Stimulated activated CD8-positive, alpha-beta memory T cell treated with anti-CD3 and anti-CD28 coated beads, Interleukin-7, amount 100 ng/mL, for 48 hours (primary cell): ENCODE measurements at places on chromosomes 1 and 21.

DNA sequence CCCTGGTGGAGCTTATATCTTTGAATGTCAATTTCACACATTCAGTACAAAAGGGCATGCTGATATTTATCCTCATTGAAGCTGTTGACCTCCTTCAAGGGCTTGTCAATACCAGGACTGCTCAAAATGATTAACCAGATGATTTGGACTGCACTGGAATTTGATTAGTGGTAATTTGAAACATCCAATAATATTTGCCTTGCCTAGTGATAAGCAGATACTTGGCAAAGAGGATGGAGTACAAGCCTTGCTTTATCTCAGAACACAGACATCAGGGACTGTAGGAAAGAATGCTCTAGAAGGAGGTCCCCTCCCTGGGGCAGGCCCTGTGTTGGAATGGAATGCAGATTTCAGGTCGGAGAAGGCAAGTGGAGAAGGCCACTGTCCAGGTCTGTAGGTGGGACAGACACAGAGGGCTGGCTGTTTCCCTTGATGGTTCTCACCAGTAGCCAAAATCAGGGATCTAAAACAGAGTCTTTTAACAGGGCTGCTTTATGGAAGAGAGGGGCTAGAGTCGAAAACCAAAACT lies 64.8 kb upstream of the ZNF648 start:
- DNase-seq: no peak

DNA sequence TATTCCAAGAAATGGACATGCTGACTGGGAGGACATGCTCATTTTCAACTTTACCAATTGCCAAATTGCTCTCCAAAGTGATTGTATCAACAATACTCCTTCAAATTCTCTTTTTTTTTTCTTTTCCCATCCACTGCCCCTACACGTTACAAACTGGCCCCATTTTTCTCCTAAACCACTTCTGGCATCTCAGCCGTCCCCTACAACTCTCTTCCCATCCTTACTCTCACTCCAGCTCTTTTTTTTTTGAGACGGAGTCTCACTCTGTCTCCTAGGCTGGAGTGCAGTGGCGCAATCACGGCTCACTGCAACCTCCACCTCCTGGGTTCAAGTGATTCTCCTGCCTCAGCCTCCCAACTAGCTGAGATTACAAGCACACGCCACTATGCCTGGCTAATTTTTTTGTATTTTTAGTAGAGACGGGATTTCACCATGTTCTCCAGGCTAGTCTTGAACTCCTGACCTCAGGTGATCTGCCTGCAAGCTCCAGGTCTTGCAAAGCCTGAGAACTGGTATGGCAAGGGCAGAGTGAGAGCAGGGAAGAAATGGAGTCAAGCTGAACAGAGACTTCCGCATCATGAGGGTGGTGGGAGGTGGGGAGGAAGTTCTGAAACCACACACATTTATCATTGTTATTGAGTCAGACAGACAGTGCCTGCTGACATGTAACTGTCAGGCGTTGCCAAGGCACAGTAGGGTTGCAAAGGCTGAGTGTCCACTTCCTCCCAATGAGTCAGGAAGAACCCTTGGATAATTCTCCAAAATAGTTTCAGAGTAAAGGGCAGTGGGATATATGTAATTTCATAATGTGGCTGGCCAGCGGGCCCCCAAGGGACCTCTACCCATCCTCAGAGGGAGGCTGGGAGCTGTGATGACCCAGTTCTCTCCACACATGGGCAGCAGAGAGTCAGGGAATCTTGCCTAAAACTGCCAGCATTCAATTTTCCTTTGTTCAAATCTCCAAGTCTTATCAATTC lies 17.4 kb downstream of the CELA3A start:
- DNase-seq: no peak

- no peak for DNase-seq
These were observed 76.6 kb downstream of the DMRTB1 start for GRCh38 chr1:53535846-53536245.

DNA sequence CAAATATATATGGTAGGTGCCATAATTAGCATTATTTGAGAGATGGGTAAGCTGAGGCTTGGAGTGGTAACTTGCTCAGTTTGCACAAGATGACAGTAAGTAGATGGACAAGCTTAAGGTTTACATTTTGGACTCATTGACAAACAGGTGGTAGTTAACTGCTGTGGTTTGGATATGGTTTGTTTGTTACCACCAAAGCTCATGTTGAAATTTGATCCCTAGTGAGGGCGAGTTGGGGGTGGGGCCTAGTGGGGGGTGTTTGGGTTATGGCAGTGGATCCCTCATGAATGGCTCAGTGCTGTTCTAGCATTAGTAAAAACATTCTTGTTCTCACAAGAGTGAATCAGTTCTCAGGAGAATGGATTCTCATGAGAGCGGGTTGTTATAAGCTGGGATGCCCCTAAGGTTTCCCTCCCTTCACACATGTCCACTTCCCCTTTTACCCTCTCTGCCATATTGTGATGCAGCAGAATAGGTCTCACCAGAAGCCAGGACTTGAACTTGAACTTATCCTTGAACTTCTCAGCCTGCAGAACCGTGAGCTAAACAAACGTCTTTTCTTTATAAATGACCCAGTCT lies 6.6 kb upstream of the PRRX1 start:
- DNase-seq: no peak

- no peak for DNase-seq
These were observed 97.2 kb upstream of the ARTN start for GRCh38 chr1:43836267-43836951.

DNA sequence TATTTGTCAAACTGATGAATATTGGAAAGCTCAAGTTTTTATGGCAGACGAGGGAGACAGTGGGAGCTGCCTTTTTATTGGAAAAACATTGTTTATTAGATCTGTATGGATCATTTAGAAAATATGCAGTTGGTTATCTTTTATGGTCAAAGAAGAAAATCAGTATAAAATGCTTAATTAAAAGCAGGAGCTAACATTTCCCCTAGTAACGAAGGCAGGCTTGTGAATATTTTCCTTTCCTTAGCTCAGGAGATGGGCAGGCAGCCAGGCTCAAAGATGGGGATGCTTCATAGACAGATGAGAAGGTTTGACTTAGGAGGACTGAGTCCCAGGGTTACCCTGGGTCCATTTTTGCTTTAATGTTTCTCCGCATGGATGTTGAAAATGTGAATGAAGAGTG lies 26.0 kb downstream of the ROR1 start:
- no peak for DNase-seq
